ENCODE measurements at places on chromosomes 3 and 15.
A peak's percentile ranks its signal among the peaks of the same experiment; 100 is the strongest.

DNA sequence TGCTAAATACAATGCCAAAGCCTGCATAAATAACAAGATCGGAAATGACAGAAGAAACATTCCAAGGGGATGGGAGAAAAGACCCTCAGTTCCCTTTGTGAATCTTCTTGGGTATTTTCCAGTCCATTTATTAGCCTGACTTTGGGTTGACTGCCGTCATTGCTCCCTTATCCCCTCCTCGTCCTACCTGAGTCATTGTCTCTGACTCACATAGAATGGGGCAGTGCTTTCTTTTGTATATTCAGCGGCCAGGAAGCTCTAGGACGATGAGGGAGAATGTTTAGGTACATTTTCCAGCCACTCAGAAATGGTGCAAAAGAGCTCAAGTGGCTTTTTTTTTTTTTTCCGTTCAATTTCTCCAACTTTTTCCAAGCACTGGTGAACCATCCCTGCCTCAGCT is 71.6 kb downstream of the KAT2B start:
- peaks cover 55% of the 10 kb centered on the region for H3K36me3 ChIP-seq
- no peaks in the 10 kb centered on the region for H3K27me3 ChIP-seq
- no peak for DNase-seq
- no peak overlapping the region for H3K27ac ChIP-seq
- H3K4me3 ChIP-seq: no peak overlapping the region
- H3K4me1 ChIP-seq: no peaks in the 10 kb centered on the region

DNA sequence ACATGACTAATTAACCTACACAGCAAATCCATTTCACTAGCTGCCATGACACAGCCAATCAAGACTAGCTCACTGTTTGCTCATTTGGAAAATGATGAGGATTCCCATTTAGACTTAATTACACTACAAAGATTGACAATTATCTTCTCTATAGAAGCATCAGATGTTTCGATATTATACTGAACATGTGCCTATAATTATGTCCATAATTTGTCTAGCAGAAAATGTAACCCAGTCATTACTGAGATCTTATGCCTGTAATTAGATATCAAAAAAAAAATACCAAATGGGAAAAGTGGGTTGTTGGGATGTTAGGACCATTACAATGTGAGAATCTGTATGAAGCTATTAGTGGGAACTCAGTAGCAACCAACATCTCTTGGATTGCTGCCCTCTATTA is 344.2 kb upstream of the MCTP2 start:
- no peaks in the 10 kb centered on the region for H3K36me3 ChIP-seq
- no peaks in the 10 kb centered on the region for H3K27me3 ChIP-seq
- no peak for DNase-seq
- H3K4me1 ChIP-seq: no peaks in the 10 kb centered on the region

- peak overlapping the region; percentile 21 for H3K27ac ChIP-seq
- H3K4me3 ChIP-seq: no peak overlapping the region
- DNase-seq: no peak
- H3K4me1 ChIP-seq: peaks cover 55% of the 10 kb centered on the region
- peaks cover 21% of the 10 kb centered on the region for H3K36me3 ChIP-seq
Measured at GRCh38 chr3:16496408-16497222, 16.9 kb downstream of the RFTN1 start.

DNA sequence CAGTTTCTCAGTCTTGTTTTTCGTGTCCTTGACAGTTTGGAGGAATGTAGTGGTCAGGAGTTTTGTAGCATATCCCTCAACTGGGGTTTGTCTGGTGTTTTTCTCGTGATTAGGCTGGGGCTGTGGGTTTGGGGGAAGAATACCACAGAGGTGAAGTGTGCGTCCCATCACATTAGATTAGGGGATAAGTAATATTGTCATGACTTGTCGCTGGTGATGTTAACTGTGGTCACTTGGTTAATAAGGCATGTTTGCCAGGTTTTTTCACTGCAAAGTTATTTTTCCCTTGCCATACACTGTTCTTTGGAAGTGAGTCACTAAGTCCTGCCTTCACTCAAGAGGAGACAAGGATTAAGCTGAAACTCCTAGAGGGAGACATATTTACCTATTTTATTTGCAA is 39.1 kb downstream of the PAK2 start:
- H3K4me3 ChIP-seq: no peak overlapping the region
- H3K27me3 ChIP-seq: no peaks in the 10 kb centered on the region
- peaks cover 3% of the 10 kb centered on the region for H3K36me3 ChIP-seq
- peaks cover 41% of the 10 kb centered on the region for H3K4me1 ChIP-seq
- DNase-seq: no peak
- H3K27ac ChIP-seq: no peak overlapping the region

GRCh38 chr15:67022587-67023105 is 42.8 kb upstream of the SMAD3 start:
- no peaks in the 10 kb centered on the region for H3K36me3 ChIP-seq
- peaks cover 68% of the 10 kb centered on the region for H3K4me1 ChIP-seq
- H3K4me3 ChIP-seq: no peak overlapping the region
- DNase-seq: no peak
- no peaks in the 10 kb centered on the region for H3K27me3 ChIP-seq
- H3K27ac ChIP-seq: no peak overlapping the region

All from spleen (tissue), 13 donors.